IPS DF 19.7 (cell line): ENCODE measurements at places on chromosomes 7 and 10.

DNA sequence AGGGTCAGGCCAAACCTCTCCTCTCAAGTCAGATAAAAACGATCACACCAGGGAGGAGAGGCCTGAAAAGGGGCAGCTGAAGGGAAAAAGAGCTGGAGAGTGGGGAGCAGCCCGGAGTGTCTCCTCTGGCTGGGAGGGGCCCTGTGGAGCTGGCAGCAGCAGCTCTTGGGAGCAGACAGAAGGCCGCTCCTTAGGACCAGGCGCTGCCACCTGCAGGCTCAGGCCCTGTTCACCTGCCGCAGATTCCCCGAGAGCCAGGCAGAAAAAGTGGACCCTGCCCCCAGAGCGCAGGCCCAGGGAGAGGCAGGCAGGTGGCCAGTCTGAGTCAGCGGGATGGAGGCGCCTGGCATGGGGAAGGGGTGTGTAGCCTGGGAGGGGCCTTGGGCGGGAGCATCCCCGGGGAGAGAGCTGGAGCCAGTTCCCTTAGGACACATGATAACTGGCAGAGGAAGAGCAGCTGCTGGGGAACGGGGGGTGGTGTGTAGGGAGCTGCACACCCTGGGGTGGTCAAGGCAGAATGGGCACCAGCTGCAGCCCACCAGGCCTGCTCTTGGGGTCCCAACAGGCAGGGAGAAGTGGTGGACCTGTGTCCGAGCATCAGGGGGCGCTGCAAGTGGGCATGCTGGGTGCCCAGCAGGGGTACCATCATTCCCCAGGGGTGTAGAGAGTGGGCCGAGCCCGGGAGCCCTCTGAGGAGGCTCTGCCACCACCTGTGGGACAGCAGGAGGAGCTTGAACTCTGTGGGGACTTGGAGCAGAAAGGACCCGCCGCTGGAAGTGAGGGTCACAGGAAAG lies 177.2 kb upstream of the RHEB start:
- DNase-seq, result no peak

- DNase-seq, result no peak
Measured at GRCh38 chr10:80670774-80671173, 133.1 kb downstream of the SH2D4B start.

DNA sequence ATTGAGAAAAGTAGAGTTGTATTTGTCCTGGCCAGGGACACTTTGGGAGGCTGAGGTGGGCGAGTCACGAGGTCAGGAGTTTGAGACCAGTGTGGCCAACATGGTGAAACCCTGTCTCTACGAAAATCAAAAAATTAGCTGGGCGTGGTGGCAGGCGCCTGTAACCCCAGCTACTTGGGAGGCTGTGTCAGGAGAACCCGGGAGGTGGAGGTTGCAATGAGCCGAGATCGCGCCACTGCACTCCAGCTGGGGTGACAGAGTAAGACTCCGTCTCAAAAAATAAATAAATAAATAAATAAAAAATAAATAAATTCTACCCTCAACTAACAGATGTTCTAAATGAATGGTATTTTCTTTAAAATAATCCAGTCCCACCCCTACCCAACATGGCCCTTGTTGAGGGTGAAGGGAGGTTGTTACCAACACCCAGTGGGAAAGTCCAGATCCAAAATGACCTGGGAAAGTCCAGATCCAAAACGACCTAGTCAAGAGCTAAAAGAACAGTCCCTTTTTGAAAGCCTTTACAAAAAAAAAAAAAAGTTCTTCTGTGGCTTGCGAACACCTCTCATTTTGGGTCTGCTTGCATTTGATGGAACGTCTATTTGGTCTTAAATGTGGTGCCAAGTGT lies 16.0 kb downstream of the MXI1 start:
- no peak for DNase-seq

GRCh38 chr7:15558756-15559155 lies 3.1 kb downstream of the AGMO start:
- DNase-seq, result no peak

DNA sequence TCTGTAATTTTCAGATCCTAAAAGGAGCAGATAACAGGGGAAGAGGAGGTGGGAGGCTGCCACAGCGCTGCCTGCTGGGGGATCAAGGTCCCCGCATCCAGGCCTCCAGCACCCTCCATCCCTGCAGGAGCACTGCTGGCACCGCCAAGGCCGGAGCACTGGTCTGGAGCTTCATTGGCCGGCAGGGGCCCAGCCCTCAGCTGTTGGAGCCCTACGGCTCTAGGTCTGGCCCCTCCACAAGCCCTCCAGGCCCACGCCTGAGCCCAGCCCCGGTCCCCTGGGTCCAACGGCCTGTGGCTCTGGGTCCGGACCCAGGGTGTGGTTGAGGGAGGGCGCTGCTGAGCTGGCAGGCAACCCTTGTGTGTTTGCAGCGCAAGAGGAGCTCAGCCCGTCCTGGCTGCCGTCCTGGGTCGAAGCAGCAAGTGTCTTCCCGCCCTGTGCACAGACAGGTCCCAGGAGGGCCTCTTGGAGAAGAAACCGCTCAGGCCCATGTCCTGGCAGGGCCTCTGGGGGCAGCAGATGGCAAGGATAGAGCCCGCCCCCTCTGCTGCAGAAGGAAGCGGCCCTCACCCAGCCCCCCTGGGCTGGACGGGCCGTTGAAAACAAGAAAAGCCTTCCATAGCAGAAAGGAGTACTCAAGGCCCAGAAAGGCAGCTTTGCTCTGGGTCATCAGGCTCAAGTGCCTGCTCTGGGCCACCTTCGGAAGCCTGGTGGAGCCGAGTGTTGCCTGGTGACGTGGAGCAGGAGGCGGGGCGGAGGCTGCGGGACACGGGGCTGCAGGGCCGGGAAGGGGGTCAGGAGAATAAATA lies 54.3 kb upstream of the TNRC18 start:
- no peak for DNase-seq

DNA sequence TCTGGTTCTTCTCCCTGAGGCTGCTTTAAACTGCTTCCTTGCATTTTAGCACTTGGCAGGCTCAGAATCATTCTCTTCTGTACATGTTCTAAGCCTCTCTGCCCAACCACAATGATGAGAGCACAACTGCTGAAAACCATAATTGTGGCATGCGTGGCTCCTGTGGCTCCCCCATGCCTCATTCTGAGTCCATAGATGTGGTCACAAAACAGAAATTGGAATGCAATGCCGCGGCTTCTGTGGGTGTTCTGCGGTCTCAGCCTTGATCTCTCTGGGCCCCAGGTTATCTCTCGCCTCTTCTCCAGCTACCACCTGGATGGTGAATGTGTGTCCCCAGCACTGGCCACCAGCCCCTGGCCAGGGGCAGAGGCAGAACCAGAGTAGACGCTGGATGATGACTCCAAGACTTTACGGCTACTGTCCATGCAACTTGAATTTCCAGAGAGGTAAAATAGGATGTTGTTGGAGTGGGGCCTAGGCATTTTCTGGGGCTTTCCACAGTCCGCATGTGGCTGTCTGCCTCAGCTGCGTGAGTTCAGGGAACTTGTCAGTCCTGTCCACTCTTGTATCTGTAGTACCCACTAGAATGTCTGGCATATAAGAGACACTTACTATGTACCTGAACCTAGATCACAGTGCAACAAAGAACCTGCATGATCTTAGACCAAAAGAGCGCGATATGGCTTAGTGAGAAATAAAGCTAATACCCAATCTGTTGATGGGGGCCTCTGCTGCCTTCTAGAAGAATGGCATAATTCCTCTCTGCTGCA lies 52.4 kb upstream of the ADRB1 start:
- no peak for DNase-seq

GRCh38 chr7:139329119-139329518 lies 12.0 kb upstream of the FMC1 start:
- DNase-seq, result no peak

- DNase-seq, result peak; percentile 33
Measured at GRCh38 chr7:124032369-124033094, at the start of gene TMEM229A. TMEM229A (minus strand) TSS chr7:124033067; CDS start chr7:124033003, 64 bp downstream.

DNA sequence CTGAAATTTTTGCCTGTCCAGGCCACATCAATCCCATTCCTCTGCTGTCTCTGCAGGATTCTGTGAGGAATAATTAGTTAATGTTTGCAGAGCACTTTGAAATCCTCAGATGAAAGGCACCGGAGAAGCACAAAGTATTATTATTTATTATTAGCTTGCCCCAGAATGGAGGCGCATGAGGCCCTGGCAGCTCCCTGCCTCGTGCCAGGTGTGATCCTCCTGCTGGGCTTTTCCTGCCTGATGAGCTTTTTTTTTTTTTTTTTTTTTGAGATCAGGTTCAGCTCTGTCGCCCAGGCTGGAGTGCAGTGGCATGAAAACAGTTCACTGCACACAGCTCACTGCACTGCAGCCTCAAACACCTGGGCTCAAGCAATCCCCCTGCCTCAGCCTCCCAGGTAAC lies 65.2 kb downstream of the TCF7L2 start:
- DNase-seq, result no peak

DNA sequence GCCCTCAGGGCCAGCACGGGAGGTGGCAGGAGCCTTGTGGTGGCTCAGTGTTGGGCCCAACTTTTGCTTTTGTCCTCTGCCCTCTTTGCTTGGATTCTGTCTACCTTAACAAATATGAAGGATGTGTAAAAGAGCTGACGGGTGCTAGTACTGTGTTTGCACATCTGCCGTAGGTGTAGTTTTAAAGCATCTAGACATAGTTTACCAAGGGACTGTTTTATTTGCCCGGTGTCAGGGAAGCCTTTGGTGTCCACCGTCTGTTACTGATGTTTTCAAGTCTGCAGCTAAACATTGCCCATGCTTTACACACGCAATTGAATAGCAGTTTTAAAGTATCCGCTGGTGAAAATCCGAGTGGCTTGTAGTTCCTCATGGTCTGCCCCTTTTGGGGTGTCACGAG lies 87.8 kb downstream of the DYNC2I1 start:
- DNase-seq, result no peak

GRCh38 chr7:138449580-138449979 lies 10.5 kb upstream of the TRIM24 start:
- no peak for DNase-seq

GRCh38 chr7:82468435-82468834 lies 24.9 kb upstream of the CACNA2D1 start:
- DNase-seq, result no peak

- no peak for DNase-seq
Measured at GRCh38 chr10:129446183-129446581, 20.9 kb upstream of the MGMT start.

DNA sequence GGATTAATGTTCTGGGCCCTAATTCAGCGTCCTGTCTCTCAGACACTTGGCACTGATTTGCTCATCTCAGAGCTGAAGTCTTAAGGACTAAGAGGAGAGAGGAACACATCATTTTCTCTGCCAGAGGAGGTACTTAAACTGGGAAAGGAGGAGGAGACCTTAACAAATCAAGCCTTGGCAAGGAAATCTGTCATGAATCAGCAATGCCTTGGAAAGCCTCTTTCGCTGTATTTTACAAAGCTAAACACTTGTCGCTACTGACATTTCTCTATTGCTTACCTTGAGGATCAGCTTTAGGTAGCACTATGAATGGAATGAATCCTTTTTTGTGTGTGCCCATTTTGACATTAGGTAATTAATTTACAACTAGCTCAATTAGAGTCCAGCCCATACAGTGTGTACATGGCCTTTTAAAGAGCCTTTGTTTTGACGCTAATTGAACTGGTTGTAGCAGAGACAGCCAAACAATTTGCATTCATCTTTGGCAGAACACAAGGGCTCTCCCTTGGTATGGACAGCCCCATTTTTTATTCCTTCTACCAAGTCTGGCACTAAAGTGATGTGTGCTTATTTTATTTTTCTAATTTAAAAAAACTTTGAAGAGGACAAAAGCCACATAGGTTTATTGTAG lies 37.4 kb downstream of the AUTS2 start:
- DNase-seq, result no peak

GRCh38 chr7:138945154-138945553 lies 36.0 kb downstream of the KIAA1549 start:
- no peak for DNase-seq

DNA sequence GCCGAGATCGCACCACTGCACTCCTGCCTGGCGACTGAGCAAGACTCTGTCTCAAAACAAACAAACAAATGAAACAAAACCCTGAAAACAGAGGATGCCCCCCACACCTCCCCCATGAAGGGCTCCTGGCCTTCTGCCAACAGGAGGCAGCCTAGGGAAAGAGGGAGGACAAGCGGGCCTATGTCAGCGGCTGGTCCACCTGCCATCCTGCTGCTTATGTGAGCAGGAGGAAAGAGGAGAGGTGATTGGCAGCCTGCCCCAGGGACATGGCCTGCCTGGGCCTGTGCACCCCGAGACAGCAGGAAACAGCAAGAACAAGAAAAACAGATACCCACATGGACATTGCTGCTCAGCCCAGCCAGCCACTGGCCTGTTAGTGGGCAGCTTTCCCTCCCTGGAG lies 9.1 kb upstream of the ZNF316 start:
- DNase-seq, result no peak

- DNase-seq, result no peak
Measured at GRCh38 chr7:99791021-99791420, 7.0 kb upstream of the CYP3A4 start.

GRCh38 chr10:97062456-97062855 lies 123.3 kb downstream of the SLIT1 start:
- no peak for DNase-seq

GRCh38 chr10:129605266-129605985 lies 138.4 kb downstream of the MGMT start:
- DNase-seq, result no peak

DNA sequence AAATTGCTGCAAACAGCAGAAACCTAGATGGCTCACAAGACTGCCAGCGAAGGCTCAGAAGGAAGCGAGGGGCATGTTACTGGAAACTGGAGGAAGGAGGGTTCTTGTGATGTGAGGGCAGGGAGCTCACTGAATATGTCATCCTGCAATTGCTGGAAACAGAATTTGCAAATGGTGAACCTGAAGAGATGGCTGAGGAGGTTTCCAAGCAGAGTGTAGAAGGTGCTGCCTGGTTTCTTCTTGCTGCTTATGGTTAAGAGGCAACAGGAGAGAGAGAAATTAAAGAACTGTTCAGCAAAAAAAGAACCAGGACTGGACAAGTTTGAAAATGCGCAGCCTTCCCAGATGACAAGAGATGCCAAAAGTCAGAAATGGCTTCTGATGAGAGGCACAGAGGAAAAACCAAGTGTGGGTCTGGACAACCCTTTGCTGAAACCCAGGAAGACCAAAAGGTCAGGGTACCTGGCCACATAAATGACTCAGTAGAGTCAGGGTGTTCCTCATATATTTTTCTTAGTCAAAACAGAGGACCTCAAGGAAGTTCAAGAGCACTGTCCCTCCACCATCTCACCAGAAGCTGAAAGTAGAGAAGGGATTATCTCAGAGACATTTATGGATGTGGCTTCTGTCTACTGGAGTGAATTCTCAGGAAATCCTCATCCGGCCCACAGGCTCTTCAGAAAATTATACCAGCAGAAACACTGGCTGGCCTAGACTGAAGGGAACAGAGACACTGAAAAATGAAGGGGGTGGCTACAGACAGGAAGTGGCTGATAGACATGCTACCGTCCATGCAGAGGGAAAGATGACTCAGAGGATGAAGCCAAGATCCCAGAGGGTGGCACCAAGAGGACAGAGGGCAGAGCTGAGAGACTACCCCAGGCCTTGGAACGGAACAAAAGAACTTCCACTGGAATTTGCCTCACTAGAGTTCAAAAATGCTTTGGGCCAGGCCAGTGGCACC lies 10.1 kb downstream of the PAPOLB start:
- no peak for DNase-seq

GRCh38 chr7:22433710-22434460 lies 66.1 kb downstream of the STEAP1B start:
- DNase-seq, result peak; percentile 80

- DNase-seq, result no peak
Measured at GRCh38 chr10:119253433-119254174, 46.2 kb downstream of the GRK5 start.

GRCh38 chr10:98610301-98610700 lies 163.6 kb upstream of the HPS1 start:
- DNase-seq, result no peak

GRCh38 chr7:50265968-50266634 lies 38.4 kb upstream of the IKZF1 start:
- DNase-seq, result no peak

- no peak for DNase-seq
Measured at GRCh38 chr10:117568334-117568733, 25.8 kb downstream of the EMX2 start.

GRCh38 chr10:2873769-2874168 lies 193.6 kb upstream of the PFKP start:
- no peak for DNase-seq
